Lung (tissue), 17 donors: ENCODE measurements at places on chromosomes 16 and 17. TPM values are rescaled to one million over a fixed set of nuclear protein-coding genes. Genes with fewer than 3 reads are reported as not detected.
A peak's percentile ranks its signal among the peaks of the same experiment; 100 is the strongest.

The CRYM gene
- 8.3 TPM for total RNA-seq

The CCL13 gene
- total RNA-seq: 4.6 TPM

GRCh38 chr17:8155231-8155995 lies 3.2 kb upstream of the PER1 start:
- DNase-seq: peak; percentile 50

DNA sequence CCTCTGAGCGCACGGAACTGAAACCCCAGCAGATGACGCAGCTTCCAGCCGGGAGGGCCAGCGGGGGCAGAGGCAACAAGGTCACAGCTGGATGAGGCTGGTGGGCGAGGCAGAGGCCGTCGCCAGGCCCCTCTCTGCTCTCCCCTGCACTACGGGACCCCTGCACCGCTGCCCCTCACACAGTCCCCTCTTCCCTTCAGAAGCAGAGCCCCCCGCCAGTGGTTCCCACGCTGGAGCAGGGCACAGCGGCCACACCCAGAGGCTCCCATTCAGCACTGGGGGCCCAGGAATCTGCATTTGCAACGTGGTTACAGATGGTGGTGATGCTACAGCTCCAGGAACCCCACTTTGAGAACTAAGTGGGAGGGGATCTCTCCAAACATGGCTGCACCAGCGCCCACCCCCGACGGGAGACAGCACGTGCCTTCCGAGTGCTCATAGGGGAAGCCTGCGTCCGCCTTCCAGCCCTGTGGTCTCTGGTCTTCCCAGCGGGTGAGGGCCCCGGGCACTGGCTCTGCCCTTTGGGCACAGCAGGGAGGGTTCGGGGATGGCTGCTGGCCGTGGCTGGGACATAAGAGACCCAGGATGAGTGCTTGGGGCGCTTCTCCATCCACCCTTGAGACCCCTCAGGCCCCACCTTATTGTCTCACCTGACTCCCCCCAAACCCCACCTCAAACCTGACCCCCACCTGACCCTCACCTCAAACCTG lies 4.7 kb upstream of the RAB40B start:
- no peak for DNase-seq

DNA sequence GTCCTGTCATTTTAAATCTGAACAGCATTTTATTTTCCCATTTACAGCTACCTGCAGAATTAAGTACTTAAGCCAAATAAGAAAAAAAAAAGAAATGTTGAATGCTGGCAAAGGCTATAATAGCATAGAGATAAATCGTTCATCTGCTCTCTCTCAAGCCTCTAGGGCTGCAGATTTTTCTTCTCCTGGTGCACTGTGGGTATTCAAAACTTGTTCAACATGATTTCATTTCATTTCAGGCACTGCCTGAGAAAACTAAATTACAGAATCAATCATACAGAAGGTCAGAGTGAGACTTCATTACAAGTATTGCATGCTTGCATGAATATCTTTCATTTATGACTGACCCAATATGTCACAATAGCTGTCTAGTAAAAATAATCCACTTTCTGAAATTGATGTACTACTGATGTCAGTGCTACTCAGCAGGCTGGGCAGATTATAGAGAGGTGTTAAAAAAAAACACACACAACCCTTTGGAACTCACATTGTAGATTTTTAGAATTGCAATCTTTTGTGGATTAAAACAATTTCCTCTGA lies 86.2 kb downstream of the TOX3 start:
- no peak for DNase-seq
